ENCODE measurements at places on chromosomes 11 and 22. TPM values are rescaled to one million over a fixed set of nuclear protein-coding genes. Genes with fewer than 3 reads are reported as not detected.

DNA sequence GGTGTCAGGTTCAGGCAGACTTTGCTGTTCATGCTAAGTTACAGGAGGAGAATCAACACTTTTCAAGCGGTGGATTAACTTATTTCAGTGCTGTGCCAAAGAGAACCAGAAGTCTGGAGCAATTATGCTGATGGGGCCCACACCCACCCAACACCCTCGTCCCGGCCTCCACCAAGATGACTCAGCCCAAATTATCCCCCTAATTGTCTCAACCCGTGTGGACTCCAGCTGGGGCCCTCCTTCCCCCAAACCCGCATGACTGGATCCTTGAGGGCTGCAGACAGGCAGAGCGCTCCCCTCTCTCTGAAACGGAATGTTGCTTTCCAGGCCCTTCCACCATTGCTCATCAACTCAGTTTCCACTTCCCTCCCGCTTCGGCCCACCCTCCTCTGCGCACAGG is 34.6 kb upstream of the MN1 start:
- DNase-seq, result no peak

- no peak for DNase-seq
These were observed 12.9 kb upstream of the POU2AF3 start for GRCh38 chr11:111285189-111286091.

GRCh38 chr22:49350441-49351121 is 477.1 kb downstream of the BRD1 start:
- DNase-seq, result no peak

GRCh38 chr11:118087931-118088330 is 1.2 kb upstream of the SMIM35 start:
- no peak for DNase-seq

DNA sequence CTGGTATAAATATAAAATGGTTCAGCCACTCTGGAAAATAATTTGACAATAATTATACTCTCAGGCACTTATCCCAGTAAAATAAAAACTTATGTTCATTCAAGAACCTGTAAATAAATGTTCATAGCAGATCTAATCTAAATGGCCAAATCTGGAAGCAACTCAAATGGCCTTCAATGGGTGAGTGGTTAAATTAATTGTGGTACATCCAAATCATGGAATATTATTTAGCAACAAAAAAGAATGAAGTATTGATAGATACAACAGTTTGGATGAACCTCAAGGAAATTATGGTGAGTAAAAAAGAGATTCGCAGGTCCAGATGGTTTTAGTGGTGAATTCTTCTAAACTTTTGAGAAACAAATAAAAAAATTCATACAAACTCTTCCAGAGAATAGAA is 287.0 kb upstream of the ZC3H12C start:
- DNase-seq, result no peak

DNA sequence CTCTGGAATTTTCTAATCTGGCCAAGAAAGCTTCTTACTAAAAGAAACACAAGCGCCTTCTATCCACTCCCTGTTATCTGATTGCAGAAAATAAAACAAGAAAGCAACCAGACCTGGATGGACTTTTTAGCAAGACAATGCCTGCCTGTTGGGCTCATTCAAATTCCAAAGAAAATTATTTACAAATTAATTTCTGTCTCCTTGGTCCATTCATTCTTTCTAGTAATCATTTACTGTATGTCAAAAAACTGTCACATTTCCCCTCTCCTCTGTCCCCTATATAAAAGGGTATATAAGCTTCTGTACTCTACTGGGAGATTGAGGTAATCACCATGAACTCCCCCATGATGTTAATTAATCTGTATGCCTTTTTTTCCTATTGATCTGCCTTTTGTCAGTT is 279.9 kb downstream of the DLG2 start:
- DNase-seq, result no peak

DNA sequence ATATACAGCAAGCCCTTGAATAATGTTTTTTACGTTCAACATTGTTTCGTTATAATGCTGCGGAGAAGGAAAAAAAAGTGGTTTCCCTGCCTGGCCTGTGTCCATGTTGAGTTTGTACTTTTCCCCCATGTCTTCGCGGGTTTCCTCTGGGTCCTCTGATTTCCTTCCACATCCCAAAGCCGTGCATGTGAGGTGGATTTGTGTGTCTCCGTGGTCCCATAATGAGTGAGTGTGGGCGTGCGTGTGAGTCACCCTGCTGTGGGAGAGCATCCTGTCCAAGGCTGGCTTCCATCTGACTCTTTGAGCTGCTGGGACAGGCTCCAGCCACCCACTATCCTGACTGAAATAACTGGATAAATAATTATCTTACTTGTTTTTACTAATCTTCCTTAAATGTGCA is 29.6 kb upstream of the SNX19 start:
- DNase-seq, result no peak

DNA sequence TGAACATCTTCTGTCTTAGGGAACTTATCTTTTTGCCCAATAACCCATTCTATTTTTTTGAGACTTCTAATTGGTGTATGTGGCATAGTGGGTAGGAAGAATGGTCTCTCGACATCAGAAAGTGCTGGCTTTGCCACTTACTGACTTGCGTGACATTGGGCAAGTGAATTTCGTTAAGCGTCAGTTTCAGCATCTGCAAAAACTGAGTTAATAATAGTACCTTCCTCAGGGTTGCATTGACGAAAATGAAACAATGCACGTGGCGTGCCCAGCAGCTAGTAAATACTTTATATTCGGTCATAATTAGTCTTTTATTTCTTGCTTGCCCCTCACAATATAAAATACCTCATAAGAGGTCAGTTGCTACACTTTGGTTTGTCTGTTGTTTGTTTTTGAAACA is 12.5 kb upstream of the GRIK4 start:
- DNase-seq, result no peak

DNA sequence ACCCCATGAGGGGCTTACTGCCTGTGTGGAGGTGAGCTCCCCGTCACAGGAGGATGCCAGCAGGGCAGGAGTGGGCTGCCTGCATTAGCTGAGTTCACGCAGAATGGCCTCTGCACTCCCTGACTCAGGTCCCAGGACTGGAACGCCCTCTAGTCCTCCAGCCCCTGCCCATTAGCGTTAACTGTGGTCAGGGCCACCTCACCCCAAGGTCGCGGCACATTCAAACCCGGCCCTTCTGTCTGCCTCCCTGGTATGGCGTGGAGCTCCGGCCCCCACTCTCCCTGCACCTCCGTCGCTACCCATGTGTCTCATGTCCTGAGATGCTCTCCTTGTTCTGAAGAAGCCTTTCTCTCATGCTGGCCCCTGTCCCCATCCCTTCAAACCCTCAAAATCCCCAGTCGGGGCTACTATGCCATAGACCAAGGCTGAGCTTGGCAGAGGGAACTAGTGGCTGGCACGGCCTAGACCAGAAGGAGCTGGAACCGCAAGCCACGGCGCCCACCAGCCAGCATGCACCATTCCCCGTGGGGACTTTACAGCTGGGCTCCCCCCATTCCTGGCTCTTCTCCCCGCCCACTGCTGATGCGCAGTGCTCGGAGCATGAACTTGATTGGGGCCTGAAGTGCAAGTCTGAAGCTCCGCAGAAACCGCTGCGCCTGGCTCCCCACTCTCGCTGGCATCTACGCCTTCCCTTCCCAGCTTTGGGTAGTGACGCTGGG is 79.5 kb upstream of the RTL6 start:
- no peak for DNase-seq

Gene HTR3A
- 14.5 TPM for total RNA-seq

Gene RBMXL2
- total RNA-seq, result not detected

Gene CASP5
- total RNA-seq, result not detected

Gene CD248
- 11.4 TPM for total RNA-seq

Gene IL18
- not detected for total RNA-seq

Gene TEX12
- total RNA-seq, result not detected
